GM12891 (cell line): ENCODE measurements at places on chromosomes 7 and 10.

GRCh38 chr7:16667355-16667754, 21.4 kb downstream of the BZW2 start:
- no peak for DNase-seq

DNA sequence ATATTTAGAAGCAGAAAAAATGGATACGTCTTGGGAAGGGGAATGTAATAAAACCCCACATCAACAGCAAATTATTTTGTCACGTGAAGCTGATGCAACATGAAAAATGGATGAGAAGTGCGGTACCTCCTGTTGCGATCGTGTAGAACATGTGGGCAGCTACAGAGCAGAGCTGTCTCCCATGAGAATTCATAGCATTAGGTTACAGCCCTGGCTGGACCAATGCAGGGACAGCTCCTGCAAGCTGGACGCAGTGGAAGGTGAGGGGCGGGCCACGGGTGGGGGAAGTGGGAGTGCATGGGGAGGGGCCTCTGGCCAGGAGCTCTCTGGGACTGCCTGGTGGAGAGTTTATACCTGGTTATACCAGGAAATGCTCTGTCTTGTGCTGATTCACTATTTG, 120.3 kb downstream of the GATA3 start:
- no peak for DNase-seq

DNA sequence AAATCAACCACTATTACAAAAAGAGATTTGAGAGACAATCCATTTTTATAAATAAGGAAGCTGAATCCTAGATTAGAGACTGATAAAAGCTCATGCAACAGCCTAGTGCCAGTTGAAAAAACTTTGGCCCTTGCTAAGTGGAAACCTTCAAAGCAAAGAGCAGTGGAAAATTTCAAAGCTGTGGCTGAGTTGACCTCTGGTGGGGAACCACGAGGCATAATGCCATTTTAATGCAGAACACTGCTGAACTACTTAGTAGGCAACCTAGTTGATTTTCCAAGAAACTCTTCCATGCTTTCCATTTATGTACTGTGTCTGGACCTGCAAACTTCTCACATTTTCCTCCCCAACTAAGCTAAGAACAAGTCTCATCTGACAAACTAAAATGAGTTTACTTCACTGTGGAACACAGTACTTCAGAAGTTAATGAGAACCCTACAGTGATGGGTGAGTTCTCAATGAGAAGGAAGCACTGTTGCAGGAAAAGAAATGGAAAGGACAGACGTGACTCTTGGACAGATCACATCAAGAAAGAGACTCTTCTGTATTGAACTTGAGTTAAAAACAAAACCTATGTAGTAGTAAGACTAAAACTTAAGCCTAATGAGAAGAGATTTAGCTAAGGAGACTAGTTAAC, 19.5 kb downstream of the FZD9 start:
- DNase-seq: no peak

- DNase-seq: no peak
These were observed 120.4 kb downstream of the RGS10 start for GRCh38 chr10:119421891-119422681.

DNA sequence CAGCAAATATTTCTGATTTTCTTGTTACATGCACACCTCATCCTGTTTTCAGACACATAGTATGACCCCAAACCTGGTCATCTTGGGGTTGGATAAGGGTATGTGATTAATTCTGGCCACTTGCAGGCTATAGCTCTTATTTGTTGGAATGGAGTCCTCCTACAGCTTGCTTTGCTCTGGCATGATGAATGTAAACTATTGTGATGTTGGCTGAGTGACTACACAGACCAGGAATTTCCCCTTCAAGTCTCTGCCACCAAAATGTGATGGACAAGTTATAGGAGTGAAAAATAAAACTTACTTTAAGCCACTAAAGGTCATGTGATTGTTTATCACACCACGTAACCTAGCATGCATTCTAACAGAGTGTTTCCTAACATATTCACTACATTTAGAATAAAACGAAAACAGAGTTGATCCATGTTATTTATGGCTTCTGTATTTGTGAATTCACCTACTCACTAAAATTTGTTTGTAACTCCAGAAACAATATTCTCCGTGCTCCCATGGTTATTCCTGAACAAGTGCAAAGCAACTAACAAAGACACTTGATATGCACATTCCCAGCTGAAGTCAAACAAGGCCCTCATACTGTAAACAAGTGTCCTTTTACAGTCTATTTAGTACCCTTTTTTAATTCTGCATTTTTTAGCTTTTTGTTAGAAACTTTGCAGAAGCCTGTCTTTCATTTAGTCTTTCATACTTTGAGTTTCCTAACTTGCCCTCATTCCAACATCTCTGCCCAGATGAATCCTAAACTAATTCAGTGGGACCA, 599.2 kb upstream of the PCDH15 start:
- no peak for DNase-seq

DNA sequence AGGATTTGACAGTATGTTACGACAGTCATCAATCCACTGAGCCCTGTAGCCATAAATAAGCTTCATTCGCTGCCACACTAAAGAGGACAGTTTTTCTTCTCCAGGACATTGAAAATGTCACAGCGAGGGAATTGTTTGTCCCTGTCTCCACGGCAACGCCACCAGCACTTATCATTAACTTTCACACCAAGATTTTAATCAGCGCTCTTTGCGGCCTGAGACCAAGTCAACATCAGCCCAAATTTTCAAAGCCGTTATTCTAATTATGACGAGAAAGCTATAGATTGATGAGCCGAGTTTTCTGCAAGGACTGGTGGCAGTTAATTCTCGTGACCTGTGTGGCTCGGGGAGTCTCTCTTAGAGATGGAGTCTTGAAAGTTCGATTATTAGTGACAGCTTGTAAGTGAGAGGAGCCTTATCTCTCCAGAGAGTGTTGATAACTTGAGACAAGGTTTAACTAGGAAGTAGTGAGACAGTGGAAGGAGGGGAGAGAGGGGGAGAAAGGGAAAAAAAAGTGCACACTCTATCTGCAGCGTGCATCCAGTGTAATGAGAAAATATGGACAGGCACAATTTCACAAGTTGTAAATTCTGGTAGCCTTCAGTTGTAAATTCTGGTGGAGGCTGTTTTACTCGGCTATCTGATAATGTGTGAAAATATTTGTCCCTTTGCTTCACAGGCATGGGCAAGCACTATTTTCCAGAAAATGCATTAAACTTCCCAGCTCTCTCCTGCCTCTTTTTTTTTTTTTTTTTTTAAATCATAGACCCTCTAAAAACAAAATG, 473.3 kb downstream of the LRMDA start:
- DNase-seq: no peak

DNA sequence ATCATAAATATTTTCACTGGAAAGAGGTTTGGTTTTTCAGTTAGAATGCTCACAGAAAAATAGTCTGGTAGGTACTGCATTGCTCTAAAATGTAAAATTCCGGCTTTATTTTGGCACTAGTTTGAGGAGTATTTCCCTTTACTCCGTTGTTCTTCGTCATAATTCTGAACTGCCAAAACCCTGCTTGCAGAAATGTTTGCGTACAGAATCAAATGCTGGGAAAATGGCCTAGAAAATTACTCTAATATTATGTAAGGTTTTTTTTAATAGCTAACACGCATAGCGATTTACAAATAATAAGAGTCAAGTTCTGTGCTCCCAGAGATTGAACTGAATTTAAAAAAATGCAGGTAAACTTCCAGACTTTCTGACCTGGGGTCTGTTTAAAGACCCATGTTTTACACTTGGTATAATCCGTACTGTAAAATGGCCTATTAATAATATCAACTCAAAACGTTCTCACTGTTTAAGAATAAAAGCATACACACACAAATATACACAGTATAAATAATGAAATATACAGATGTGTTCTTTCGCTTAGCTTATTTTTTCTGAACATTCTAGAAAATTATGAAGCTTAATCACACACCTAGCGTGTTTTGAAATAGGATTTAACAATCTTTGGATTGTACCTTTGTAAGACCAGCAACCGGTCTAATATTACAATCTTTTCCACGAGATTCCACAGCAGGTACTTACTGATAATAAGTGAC, 23.5 kb upstream of the ANLN start:
- no peak for DNase-seq

DNA sequence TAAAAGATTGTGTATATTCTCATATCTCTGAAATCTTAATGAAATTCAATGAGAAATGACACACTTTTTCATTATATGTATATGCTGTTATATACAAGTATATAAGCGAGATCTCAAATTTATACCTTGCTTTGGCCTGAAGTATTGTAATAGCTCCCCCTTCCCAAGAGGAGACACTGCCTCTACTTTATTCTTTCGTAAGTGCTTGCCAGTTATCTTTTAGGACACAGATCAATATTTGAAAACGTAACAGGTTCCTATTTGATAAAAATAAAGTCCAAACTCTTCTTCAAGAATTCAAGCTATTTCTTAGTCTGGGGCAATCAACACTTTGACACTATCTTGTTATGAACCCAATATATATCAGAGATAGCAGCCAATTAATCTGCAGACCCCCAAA, 24.9 kb downstream of the WASL start:
- no peak for DNase-seq

GRCh38 chr10:22345301-22346095, at the start of gene SPAG6:
TSS of gene SPAG6 (plus strand) at chr10:22345496. CDS start at chr10:22345612, 116 bp downstream.
- no peak for DNase-seq

GRCh38 chr10:93378997-93379730, 103.0 kb downstream of the MYOF start:
- no peak for DNase-seq

DNA sequence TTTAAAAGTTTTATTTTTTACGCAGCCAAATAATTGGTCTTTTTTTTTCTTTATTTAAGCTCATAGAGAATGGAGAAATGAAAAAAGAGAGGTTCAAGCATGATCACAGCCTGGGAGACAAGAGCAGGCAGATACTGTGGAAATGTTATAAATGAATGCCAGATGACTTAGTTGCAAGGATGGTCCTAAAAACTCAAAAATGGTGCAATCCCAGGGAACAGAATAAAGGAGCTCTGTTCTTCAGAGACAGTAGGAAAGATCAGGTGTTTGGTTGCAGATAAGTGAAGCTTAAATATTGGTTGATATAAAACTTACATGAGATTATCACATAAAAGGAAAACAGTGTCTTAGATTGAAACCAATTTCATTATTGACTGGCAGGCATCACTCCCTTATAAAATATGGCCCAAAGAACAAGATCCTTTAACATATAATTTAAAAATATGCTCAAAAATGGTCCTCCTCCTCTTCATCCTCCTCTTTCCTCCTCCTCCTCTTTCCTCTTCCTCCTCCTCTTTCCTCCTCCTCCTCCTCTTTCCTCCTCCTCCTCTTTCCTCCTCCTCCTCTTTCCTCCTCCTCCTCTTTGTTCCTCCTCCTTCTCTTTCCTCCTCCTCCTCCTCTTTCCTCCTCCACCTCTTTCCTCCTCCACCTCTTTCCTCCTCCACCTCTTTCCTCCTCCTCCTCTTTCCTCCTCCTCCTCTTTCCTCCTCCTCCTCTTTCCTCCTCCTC, 18.6 kb downstream of the GNAT3 start:
- no peak for DNase-seq

- DNase-seq: no peak
These were observed 70.3 kb upstream of the NANOS1 start for GRCh38 chr10:118958984-118959925.

DNA sequence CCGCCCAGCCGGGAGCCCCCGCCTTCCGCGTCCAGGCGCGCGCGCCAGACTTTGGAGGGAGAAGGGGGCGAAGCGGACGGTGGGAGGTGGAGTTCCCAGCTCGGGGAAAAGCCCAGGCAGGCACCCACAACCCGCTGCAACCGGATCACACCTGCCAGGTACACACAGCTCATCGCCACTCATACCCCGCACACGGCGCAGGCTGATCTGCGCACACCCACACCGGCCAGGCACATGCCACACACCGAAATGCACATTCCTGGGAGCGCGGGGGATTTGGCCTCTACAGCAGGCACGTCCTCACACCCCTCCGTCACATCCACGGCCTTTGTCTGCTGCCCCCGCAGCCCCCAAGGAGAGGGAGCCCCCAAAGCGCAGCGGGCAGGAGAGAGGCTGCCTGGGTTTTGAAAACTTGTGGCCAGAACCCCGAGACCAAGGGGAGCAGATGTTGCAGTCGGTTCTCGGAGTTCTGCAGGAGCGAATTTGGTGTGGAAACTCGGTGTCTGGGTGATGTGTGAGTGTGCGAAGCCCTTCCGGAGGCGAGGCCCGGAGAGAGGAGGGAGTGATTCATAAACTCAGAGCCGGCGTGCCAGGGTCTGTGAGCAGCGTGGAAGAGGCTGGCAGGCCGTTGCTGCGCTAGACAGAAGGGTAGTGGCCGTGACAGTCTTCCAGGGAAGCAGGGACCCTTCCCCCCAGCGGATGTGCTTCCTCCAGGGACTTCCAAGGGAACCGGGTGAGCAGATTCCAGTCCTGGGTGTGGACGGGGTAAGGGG, 734 bp downstream of the CHST3 start:
- no peak for DNase-seq

DNA sequence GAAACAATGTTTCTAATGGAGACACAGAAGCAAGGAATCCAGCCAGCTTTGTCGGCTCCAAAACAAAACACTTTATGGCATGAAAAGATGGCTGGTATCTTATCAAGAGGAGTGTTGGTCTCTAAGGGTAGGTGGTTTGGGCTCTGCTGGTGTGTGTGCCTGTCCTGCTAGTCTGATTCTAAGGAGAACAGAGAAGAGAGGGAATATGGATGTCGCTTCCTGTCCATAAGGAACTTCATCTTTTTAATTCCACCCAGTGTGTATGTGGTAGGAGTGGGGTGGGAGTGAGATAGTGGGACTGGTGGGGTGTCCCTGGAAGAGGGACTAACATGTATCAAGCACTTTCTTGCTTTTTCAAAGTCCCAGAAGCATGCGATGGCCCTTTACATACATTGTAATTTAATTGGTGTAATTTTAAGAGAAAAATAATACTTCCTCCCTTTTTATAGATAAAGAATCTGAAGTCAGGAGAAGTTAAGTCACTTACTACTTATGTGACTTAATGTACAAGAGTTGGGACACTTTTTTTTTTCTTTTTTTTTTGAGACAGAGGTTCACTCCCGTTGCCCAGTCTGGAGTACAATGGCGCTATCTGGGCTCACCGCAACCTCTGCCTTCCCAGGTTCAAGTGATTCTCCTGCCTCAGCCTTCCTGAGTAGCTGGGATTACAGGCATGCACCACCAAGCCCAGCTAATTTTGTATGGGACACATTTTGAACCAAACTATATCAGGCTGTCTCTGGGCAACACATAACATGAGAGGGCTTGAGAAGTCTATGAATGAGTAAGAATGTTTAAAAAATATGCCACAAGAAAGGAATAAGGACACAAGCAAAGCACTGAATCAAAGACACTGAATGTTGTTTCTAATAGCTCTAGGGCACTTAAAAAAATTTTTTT, 18.8 kb downstream of the NT5C3A start:
- DNase-seq: no peak

DNA sequence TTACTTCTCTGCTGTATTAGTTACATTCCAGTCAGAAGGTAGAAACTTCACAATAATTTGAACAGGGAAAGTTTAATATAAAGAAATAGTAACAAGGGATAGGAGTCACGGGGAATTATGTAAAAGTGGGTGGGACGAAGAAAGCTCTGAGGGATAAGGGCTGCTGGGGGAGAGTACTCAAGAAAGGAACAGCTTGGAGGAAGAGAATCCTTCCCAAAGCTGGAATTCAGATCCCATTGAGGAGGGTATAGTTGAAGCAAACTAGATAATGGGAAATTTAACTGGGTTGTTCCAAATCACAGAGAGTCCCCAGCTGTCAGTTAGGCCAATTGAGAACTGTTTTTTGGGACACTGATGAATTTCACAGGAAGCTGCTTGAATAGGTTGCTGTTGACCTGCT, 53.2 kb upstream of the MACC1 start:
- DNase-seq: no peak
